ENCODE measurements at places on chromosomes 3 and 15.

GRCh38 chr3:88075497-88075896, 16.4 kb downstream of the ZNF654 start:
- DNase-seq = no peak

DNA sequence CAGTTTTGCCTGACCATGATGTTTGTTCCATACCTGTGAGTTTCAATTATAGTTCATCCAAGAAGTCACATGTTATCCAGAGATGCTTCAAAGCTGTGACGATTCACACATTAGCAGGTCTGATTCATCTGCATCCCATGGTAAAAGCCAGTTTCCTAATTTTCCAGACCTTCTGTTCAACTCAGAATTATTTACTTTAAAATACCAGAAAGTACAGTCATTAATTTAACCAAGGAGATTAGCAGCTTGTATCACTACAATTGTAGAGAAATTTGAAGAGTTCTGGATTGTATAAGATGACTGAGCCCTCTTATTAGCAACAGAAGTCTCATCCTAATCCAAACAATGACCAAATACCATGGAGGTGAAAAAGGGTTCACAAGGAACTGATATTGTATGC, 76.1 kb upstream of the THBS1 start:
- no peak for DNase-seq

DNA sequence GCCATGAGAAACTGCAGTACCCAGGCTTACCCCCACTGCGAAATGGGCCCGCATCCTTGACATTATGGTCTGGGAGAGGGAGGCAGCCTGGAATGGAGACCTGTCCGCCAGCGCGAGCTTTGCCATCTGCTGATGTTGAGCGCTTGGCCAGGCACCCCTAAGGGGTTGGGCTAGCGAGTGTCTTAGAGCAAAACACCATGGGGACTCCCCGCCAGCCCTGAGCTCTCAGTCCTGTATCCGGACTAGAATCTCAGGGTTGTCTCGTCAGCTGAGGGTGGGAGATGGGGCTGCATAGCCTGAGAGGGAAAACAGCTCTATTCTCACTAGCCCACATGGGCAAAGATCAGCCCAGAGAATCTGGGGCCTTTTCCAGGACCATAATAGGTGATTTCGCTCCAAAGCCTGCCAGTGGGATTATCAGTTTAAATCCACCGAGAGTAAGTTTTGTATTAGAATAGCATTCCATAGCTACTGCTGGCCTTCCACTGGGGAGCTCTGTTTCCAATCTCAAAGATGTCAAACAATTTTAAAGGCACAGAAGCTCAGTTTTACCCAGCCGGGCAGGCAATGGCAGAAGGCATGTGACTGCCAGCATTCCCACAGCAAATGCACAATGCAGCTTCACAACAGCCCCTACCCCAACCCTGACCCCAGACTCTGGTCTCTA, 167.5 kb upstream of the TPM1 start:
- DNase-seq = no peak

GRCh38 chr3:118742760-118743159, 291.9 kb downstream of the IGSF11 start:
- DNase-seq = no peak

GRCh38 chr15:49860101-49860500, 239.3 kb downstream of the DTWD1 start:
- no peak for DNase-seq

DNA sequence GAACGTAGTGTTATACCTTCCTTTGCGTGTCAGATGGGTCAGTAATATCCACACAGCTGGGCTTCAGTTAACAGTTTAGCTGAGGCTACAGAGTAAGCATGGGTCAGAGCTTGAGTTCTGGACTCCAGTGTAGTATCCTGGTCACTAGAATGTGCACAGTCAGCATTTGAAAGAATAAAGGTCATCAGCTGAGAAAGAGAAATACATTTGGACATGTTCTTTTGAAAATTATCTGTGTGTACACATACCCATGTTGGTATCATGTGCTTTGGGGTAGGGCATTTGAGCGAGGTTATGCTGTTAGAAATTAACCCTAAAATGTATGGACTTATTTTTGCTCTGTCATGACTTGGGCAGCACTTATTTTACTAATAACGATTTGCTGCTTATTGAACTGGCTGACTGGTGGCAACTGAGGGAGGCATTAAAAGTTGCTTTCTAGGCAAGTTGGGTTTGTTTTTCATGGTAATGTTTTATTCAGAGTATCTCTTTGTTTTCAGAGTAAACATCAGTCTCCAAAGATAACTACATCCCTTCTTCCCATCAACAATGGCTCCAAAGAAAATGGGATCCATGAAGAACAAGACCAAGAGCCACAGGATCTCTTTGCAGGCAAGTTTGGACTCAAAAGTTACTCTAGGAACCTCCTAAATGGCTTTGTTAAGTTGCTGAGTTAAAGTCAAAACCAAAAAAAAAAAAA, 16.4 kb downstream of the SNX1 start:
- no peak for DNase-seq

DNA sequence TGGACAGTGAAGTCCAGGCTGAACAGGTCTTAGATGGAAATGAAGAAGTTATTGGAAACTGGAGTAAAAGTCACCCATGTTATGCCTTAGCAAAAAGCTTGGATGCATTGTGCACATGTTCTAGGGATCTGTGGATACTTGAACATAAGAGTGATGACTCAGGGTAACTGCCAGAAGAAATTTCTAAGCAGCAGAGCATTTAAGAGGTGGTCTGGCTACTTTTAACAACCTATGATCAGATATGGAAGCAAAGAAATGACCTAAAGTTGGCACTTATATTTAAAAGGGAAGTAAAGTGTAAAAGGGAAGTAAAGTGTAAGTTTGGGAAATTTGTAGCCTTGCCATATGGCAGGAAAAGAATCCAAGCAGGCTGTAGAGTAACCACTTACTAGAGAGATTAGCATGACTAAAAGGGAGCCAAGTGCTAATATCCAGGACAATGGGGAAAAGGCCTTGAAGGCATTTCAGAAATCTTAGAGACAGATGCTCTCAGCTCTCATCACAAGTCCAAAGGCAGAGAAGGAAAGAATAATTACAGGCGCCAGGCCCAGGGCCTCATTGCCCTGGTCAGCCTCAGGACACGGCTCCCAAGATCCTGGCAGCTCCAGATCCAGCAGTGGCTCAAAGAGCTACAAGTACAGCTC, 73.9 kb upstream of the KCNH8 start:
- DNase-seq = no peak

GRCh38 chr3:153038779-153039178, 123.2 kb upstream of the RAP2B start:
- no peak for DNase-seq

DNA sequence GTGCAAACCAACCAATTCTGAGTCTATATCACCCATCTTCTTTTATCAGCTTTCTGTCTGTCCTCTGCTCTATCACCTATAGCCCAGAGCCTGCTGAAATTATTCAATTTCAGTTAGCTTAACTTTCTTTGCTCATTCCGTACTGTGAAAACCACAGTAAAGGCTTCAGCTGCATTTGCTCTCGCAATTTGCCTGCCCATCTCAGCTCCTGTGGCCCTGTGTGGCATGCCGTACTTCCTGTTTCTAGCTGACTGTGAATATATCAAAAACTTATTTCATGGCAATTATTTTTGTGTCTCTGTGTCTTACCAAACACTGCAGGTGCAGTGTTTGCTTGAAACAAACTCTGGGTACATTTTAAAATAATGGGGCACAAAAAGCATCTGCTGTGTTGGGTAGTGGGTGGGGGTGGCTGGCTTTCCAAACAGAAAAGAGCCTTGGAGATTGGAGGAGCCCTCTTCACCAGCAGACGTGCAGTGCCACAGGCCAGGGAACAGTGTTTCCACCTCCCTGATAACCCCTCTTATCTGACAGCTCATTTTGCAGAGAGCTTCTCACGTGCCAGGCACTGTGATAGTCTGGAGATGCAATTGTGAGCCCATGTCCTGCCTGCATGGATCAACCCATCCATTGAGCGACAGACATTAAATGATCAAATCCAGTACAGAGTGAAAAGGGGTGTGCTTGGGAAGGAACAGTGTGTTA, 45.2 kb downstream of the GASK1A start:
- DNase-seq = peak; percentile 70

DNA sequence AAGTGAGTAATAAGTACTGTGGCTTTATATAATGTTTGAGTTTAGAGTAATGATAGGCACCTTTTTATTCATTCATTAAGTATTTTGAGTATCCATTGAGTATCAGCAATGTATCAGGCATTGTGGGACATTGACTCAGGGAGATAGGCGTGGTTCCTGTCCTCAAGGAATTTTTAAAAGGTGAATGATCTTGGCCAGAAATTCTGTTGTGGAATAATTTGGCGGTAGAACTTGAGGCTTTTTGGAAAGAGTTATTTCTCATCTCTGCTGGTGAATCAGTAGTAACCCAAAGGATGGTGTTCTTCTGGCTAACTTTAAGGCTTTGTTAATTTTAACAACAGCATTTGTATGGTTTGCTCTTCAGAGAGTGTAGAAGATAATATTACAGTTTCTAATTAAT, 2.0 kb downstream of the RAB7A start:
- no peak for DNase-seq

DNA sequence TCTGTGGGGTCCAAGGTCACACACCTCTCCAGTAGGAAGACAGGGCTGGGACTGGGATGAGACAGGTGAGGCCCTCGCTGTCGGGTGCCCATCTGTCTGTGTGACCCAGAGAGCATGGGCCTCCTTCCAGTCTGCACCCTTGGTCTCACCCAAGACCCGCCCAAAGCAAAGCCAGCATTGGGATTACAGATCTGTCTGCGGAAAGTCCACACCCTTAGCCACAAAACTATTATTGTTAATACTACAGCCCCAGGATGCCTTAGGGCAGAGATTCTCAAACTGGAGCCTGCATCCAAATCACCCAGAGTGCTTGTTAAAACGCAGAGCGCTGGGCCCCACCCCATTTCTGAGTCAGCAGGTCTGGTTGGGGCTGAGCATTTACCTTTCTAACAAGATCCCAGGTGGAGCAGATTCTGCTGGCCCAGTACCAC, 58.5 kb upstream of the ZNF148 start:
- DNase-seq = no peak

GRCh38 chr3:171614318-171614921, 154.2 kb upstream of the TNIK start:
- DNase-seq = no peak

GRCh38 chr3:159804726-159805410, 183.8 kb upstream of the IL12A start:
- no peak for DNase-seq

DNA sequence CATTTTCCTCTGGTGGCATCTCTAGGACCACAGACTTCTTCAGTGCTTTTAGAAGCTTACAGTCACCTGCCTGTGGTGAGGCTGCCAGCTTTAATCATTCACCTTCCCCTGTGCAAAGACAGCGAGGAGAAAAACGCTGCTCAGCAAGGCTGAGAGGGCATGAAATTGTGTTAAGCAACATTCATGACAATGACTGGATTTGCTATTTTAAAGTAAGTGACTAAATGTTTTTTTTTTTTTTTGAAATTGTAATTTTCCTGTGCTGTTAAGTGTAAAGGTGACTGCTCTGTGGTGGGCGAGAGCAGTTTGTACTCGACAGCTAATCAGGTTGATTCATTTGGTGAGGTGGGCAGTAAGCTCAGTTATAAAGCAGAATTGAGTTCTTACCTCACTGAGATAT, 240.4 kb downstream of the NSUN3 start:
- no peak for DNase-seq

DNA sequence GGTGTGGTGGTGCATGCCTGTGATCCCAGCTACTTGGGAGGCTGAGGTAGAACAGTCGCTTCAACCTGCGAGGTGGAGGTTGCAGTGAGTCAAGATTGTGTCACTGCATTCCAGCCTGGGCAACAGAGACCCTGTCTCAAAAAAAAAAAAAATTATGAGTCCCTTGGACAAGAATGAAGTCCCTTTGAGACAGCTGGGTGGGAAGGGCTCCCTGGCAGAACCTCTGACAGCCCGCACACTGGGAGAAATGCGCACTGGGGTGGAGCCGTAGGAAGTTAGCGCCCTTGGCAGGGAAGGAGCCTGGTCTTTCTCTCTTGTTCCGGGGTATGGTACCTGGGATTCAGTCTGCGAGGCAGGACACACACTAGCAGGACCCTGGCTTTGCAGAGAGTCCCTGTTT, 51.4 kb downstream of the SLC30A4 start:
- no peak for DNase-seq

Measured in central memory CD4-positive, alpha-beta T cell (primary cell).